ENCODE measurements at places on chromosomes 5 and 9. TPM values are rescaled to one million over a fixed set of nuclear protein-coding genes. Genes with fewer than 3 reads are reported as not detected.

Gene STPG3
- not detected for total RNA-seq

Gene PCDHGB4
- not detected for total RNA-seq

Gene GARIN3
- 3.6 TPM for total RNA-seq

Gene FOXD4L3
- not detected for total RNA-seq

Gene UGT3A2
- not detected for total RNA-seq

Gene CCL21
- total RNA-seq, result not detected

Gene ALDH1A1
- total RNA-seq, result not detected

Gene KLF4
- total RNA-seq, result 3.4 TPM

Gene NXNL2
- not detected for total RNA-seq

Gene C5orf63
- total RNA-seq, result 11.6 TPM

Gene PHF19
- 295 TPM for total RNA-seq

Gene APC
- total RNA-seq, result 17.2 TPM

Gene FOXI1
- not detected for total RNA-seq

Gene QRFP
- total RNA-seq, result not detected

Gene KIF27
- 2.7 TPM for total RNA-seq

Gene IL5
- total RNA-seq, result not detected

Gene SURF6
- 13.6 TPM for total RNA-seq
